ENCODE measurements at places on chromosomes 16 and 17. TPM values are rescaled to one million over a fixed set of nuclear protein-coding genes. Genes with fewer than 3 reads are reported as not detected.

Gene HAGHL
- not detected for total RNA-seq

DNA sequence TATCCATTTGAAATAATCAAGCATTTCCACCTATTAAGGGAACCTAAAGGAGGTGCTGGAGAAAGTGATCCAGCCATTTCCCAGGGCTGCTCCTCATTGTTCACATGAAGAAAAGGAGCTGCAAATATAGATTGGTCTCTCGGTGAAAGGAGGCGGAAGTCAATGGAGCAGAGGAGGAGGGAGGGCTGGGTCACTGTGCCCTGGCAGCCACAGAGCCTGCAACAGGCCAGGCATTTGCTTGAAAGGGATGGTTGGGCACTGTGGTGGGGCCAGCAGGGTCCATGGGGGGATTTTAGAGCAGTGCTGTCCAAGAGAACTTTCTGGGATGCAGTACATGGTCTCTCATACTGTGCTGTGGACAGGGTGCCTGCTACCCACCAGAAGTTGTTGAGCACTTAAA is 173.2 kb downstream of the CYLD start:
- no peak for DNase-seq

GRCh38 chr16:48432136-48432535 is 46.9 kb upstream of the SIAH1 start:
- no peak for DNase-seq

DNA sequence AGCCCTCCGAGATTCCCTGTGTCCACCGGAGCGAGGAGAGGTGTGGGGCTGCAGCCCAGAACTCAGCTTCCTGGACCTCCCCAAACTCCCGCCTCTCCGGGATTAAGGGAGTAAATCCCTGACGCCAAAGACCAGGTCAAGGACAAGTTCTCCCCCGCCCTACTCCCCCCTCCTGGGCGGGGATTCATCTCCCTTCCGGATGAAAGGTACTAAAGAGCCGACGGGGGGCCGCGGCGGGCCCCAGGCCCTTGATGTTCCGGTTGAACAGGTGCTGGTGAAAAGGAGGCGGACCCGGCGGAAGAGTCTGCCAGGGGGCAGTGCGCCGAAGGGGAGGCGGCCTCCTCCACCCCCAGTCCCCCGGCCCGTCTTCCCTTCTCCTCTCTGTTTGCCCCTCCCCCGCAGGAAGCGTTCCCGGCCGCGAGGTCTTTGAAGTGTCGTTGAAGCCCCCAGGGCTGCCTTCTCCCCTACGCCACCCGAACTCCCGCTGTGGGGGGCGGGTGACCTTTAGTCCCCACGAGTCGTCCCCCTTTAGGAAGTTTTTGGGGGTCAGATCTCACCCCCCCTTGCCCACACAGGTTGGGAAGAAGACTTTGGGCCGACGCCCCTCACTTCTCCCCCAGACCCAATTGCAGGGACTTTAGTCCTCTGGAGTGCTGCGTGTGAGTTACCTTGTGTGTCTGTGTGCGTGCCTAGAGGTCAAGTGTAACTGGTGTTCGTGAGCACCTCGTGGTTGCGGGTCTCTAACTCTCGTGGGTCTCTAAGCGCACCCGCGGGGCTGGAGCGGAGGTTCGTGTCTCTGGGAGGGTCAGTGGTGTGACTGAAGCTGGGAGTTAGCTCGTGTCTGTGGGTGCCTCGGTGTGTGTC is 1.1 kb upstream of the MLLT6 start:
- DNase-seq = peak; percentile 95

Gene FGF11
- not detected for total RNA-seq

- DNase-seq = no peak
These were observed 52.9 kb downstream of the TTC19 start for GRCh38 chr17:16052486-16052885.

Gene NAGS
- 0.58 TPM for total RNA-seq

Gene NPIPA8
- total RNA-seq = not detected

- DNase-seq = no peak
These were observed 47.1 kb downstream of the SPACA3 start for GRCh38 chr17:33038740-33039139.

- DNase-seq = no peak
These were observed 30.7 kb upstream of the SLC5A11 start for GRCh38 chr16:24815021-24815420.

Data from stomach (tissue), 19 donors.